Stimulated activated CD4-positive, alpha-beta T cell treated with anti-CD3 and anti-CD28 coated beads, Interleukin-1b, Interleukin-23, amount 100 ng/mL, for 1 hour (primary cell): ENCODE measurements at places on chromosomes 7 and 10.

- no peak for DNase-seq
These were observed 260.9 kb downstream of the ZMYND11 start for GRCh38 chr10:396107-396506.

DNA sequence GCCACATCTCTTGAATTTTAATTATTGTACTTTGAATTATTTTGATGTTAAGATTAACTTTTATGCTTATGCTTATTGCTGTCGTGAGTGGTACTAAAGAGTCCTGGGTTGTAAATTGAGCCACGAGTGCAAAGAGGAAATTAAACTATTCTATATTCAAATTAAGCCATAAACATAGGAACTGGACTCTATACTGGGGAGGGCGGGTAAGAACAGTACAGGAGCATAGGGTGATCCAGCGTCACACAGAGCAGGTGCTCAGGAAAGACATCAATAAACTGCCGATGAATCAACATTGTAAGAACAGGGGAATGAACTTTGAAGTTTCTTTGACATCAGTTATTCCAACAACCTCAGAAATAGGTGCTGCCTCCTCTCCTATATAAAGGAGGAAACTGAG lies 219.6 kb downstream of the CACNB2 start:
- no peak for DNase-seq

GRCh38 chr7:35988818-35989217 lies 164.2 kb upstream of the EEPD1 start:
- DNase-seq = no peak

DNA sequence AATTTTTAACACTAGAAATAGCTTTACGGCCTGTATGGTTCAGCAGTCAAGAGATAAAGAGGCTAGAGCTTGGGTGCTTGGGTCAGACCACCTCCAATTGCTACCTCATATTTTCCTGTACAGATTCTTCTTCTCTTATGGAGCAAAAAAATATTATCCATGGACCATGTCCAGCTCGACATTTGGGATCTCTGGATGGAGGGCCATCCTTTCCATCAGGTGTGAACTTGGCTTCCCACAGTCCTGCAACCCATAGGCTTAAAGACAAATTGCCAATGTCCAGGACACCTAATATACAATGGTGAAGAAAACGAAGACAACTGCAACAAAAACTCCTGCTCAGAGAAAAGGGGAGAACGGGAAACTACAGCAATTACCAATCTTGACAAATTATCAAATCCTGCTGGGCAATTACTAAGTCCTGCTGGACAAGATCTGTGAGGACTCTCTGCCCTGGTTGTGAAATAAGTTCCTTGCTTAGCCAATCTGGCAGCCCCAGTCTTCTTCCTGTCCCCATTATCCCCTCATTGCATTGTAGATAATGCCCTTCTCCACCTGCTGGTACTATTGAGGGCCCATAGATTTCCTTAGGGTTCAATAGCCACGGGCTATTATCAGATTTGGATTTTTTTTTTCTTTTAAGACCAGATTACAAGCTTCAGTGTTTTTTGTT lies 42.0 kb upstream of the BRAF start:
- DNase-seq = no peak

GRCh38 chr10:55048830-55049498 lies 247.9 kb upstream of the PCDH15 start:
- no peak for DNase-seq

GRCh38 chr10:67141300-67141699 lies 215.5 kb downstream of the LRRTM3 start:
- no peak for DNase-seq

GRCh38 chr7:102122026-102122425 lies 164.6 kb upstream of the SH2B2 start:
- DNase-seq = no peak

GRCh38 chr10:104925232-104925851 lies 284.3 kb downstream of the SORCS3 start:
- DNase-seq = no peak

GRCh38 chr7:27520815-27521790 lies 141.6 kb downstream of the HIBADH start:
- no peak for DNase-seq

DNA sequence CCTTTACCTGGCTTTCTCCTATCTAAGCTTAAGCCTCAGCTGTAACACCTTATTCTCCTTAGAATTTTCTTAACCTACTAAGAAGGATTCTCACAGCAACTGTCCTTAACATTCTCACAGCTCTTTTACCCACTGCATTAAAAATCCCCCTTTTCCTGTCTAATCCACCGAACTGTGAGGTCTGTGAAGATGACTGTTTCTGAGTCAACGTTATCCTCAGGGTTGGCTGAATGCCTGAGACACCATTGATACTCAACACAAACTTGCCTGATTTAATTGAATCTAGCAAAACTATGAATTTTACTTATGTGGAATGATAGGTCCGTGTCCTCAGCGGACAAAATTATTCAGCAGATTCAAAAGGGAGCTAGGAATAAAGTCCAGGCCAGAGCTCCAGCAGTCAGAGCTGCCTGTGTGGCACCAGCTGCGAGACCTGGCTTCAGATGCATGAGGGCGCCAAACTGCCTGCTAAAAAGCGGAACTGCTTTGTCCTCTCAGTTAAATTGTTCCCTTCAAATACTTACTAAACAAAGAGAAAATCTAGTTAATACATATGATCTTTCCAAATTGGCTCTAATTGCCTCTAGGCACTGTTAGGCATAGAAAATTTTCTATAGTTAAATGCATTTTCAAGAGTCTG lies 33.4 kb upstream of the VWDE start:
- no peak for DNase-seq

GRCh38 chr7:74173866-74174605 lies at the start of gene EIF4H:
TSS of gene EIF4H (plus strand) at chr7:74174356. CDS start at chr7:74174384, 28 bp downstream.
- DNase-seq = peak; percentile 85

GRCh38 chr7:96199421-96199820 lies 122.5 kb downstream of the SLC25A13 start:
- no peak for DNase-seq

DNA sequence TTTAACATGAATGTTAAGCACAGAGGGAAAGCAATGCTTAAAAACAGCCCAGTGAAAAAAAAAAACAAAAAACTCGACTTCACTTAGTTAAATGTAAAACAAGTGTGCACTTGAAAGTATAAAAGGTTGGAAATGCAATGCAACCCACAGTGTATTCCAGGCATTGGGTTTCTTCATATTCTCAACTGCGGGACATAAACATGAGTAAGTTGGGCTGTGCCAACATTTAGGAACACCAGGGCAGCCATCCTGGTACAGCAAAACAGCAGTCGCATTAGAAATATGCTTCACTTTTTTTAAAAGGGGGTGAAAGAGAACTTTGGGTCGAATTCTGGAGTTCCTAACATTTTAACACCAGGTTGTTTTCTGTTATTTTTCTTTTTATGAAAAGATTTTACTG lies 937 bp downstream of the STEAP1 start:
- DNase-seq = no peak

- no peak for DNase-seq
These were observed 30.4 kb downstream of the MDFIC start for GRCh38 chr7:114952296-114952695.

DNA sequence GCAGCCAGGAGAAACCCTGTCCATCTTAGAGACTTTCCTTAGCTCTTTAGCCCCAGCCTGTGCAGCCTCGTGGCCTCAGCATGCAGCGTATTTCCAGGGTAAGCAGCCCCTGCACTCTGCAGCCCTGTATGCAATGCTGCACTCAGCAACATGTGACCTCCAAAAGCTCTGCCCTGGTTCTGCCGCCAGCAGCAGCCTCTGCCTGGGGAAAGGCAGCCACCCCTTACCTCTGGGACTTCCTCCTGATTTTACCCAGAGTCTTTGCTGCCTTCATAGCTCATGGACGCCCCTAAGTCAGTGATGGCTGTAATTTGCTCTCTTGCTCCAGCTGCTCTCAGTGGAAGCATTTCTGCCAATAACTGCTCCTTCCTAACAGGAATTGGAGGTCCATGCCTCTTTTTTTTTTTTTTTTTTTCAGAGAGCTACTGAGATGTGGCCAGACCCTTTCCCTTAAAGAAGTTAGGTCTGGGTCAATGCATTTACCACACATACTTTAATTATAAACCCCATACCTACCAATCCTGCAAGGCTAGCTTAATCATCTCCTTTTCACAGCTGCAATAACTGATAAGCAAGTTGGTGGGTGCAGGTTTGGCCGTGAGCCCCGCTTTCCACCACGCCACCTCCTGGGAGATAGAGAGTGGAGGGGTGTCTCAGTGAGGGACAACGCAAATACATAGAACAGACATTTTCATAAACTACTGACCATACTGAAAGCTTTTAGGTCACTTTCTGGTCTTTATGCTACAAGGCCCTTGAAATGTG lies 71.7 kb downstream of the RAMP3 start:
- no peak for DNase-seq
